Stimulated activated CD8-positive, alpha-beta memory T cell treated with anti-CD3 and anti-CD28 coated beads, Interleukin-7, amount 100 ng/mL, for 48 hours (primary cell): ENCODE measurements at places on chromosomes 5 and 9.

- no peak for DNase-seq
These were observed 84.1 kb upstream of the DMRT1 start for GRCh38 chr9:757246-757881.

- no peak for DNase-seq
These were observed 57.4 kb downstream of the SCAI start for GRCh38 chr9:125085703-125086477.

GRCh38 chr5:8919096-8919495 is 626.8 kb downstream of the SEMA5A start:
- no peak for DNase-seq

DNA sequence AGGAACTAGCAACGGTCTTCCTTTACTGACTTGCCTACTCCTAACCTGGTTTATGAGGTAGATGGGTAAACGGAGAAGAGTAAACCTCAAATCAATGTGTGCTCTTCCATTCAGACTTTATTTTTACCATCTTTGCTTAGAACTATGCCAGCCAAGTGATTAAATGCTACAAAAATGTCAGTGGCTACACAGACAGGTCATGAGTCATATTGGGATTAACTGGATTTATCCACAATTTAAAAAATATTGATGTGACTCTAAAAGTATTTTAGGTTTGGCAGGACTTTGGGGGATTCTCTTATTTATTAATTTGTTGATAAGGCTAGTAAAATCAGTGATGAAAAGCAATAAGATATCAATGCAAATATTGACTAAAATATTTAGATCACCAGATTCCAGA is 275.0 kb downstream of the PLK2 start:
- no peak for DNase-seq

GRCh38 chr5:114789773-114790402 is 379.8 kb downstream of the TRIM36 start:
- no peak for DNase-seq

GRCh38 chr5:61991866-61992265 is 314.1 kb upstream of the KIF2A start:
- no peak for DNase-seq

- DNase-seq, result no peak
These were observed 240.2 kb downstream of the FBXL17 start for GRCh38 chr5:108141676-108142075.

DNA sequence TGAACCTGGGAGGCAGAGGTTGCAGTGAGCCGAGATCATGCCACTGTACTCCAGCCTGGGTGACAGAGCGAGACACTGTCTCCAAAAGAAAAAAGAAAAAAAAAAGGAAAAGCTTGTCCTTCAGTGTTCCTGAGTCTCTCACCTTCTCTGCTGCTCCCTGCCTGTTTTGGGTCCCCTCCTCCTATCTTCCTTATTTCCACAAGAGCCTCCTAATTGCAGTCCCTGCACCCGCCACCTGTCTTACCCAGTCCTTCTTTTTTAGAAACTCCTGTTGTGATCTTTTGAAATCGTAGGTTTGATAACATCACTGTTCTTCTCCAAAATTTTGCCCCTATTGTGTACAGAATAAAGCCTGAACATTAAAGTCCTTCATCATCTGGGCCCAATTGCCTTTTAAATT is 234.9 kb downstream of the SH3GL2 start:
- no peak for DNase-seq

DNA sequence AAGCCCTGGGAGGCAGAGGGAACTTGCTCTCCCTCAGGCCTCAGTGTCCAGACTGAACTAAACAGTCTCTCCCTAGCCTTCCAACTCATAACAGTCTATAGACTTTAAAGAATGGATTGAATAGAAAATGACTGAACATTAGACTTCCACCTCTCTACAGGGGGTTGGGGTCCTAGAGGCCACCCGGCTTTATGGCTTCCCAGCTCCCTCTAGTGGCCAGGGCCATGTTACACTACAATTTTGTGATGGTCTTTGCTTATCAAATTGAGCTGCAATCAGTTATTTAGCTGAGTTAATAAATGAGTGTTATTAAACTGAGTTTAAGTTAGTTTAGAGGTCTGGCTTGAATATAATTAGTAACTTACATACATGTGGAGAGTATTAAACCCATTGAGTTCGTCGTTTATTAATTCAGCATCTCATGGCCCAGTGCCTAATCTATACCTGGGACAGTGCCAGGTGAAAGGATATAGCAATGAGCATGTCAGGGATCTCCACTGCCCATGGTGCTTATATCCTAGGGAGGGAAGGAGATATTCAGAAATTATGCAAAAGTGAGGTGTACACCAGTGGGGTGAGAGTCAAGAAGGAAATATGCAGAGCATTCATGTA is 105.2 kb downstream of the SH3TC2 start:
- DNase-seq, result peak; percentile 4
